Amniotic stem cell (primary cell): ENCODE measurements at places on chromosomes 1 and 21.

GRCh38 chr1:117651616-117652015 is 45.8 kb downstream of the TENT5C start:
- no peak for DNase-seq

DNA sequence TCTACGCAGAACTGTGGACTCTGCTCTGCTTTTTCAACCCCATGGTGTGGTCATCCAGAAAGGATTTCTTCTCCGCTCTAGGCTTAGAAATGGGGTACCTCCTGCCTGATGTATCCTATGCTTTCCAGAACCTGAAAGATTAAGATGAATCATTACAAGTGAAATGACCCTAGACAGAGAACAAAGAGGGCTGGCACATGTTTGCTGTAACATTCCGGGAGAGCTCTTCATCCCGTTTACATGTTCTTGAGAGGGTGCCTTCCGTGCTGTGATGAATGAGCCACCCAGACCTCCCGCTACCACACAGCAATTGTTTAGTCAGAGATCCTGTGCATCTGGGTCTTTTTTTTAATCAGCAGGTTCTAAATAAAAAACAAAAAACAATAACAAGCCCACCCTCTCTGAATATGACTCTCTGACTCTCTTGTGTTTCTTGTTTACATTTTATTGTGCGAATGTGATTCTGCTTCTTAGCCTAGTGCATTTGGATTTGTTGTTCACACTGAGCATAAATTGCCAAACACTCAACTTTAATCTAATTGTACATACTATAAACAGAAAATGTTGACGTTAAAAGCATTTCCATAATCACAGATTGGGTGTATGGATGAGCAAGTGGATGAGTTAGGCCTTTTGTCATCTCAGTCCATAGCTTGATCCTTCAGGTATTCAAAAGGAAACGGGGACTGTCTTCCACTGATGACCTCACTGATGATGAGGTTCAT is 87.1 kb downstream of the GPR88 start:
- DNase-seq, result no peak

- no peak for DNase-seq
Measured at GRCh38 chr1:203147376-203147775, 19.9 kb downstream of the ADORA1 start.

- no peak for DNase-seq
Measured at GRCh38 chr21:43741423-43742096, 22.6 kb downstream of the PDXK start.

GRCh38 chr1:25549273-25550154 is 6.1 kb downstream of the LDLRAP1 start:
- DNase-seq, result no peak

DNA sequence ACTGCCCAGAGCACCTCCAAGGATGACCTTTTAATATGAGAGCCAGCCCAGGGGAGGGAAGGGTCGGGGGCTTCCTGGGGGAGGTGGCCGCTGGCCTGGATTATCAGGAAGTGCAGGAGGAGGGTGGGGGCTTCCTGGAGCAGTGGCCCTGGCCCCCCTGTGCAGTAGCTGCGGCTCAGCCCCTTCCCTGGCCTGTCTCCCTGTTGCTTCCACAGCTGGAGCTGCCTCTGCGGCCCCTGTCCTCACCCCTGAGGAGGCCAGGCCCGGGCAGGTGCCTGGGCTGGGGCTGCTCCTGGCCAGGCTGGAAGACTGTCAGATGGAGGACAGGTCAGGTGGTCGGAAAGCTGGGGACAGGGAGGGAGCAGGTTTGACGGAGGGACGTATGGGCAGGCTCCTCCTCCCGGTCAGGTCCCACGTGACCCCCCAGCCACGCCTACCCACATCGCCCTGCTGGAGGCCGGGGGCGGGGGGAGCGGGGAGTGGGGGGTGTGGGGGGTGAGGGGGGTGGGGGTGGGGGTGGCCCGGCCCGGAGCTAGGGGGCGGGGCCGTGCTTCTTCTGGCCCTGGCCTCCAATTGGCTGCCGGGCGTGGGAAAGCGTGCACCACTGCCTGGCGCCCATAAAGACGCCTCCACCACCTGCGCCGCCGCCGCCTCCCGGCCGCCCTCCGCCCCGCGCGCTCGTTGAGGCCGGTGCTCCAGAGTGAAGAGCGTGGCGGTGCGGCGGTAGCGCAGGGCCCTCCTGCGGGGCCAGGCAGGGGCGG is 10.2 kb upstream of the TNFRSF14 start:
- DNase-seq, result peak; percentile 22

- DNase-seq, result no peak
Measured at GRCh38 chr21:46294647-46295176, 8.6 kb downstream of the YBEY start.

GRCh38 chr1:29732453-29732852 is 496.1 kb downstream of the PTPRU start:
- no peak for DNase-seq

DNA sequence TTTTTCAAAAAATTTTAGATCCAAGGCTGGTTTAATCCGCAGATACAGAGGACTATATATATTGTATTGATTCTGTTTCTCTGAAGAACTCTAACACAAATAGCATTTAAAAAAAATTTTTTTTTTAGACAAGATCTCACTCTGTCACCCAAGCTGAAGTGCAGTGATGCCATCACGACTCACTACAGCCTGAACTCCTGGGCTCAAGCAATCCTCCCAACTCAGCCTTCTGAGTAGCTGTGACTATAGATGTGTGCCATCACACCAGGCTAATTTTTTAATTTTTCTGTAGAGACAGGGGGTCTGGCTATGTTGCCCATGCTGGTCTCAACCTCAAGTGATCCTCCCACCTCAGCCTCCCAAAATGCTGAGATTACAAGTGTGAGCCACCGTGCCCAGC is 3.0 kb downstream of the ANKRD45 start:
- no peak for DNase-seq

- DNase-seq, result no peak
Measured at GRCh38 chr1:210627755-210628154, 299.1 kb downstream of the HHAT start.

DNA sequence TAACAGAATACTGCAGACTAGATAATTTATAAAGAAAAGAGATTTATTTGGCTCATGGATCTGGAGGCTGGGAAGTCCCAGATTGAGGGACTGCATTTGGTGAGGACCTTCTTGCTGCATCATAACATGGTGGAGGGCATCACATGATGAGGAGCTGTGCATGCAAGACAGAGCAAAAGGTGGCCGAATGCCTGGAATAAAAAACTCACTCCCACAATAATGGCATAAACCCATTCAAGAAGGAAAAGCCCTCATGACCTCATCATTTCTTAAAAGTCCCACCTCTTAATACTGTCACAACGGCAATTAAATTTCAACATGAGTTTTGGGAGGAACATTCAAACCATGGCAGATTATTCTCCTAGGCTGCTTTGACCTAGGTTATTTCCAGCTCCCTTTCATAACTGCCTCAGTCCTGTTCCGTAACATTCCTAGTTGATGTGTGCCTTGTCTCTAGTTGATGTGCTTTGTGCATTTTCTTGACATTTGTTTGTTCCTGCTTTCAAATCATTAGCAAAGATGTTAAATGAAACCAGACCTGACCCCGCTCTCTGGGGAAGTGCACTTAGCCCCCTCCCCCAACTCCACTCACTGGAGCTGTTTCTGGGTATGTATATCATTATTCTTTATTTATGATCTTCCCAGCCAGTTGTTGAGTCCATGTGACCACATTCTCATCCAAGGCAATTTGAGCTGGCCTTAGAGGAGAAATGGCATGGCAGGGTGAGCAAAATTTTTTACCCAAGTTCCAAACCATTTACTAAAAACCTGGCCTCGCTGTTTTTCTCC is 148.5 kb downstream of the GDAP2 start:
- no peak for DNase-seq

DNA sequence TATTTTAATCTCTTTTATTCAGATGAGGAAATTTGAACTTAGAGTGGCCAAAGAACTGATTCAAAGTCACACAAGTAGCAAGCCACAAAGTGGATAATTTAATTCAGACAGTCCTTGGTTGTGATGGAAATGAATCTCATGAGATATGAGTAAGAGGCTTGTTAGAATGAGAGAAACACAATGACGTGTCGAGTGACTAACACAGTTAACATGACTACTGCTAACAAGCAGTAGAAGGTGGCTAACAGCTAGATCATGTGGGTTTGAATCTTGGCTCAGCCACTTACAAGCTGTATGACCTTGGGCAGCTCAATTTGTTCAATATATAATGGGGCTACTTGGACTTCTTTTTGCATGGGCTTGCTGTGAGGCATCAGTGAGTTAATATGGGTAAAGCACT is 104.5 kb upstream of the LMO4 start:
- DNase-seq, result peak; percentile 66

DNA sequence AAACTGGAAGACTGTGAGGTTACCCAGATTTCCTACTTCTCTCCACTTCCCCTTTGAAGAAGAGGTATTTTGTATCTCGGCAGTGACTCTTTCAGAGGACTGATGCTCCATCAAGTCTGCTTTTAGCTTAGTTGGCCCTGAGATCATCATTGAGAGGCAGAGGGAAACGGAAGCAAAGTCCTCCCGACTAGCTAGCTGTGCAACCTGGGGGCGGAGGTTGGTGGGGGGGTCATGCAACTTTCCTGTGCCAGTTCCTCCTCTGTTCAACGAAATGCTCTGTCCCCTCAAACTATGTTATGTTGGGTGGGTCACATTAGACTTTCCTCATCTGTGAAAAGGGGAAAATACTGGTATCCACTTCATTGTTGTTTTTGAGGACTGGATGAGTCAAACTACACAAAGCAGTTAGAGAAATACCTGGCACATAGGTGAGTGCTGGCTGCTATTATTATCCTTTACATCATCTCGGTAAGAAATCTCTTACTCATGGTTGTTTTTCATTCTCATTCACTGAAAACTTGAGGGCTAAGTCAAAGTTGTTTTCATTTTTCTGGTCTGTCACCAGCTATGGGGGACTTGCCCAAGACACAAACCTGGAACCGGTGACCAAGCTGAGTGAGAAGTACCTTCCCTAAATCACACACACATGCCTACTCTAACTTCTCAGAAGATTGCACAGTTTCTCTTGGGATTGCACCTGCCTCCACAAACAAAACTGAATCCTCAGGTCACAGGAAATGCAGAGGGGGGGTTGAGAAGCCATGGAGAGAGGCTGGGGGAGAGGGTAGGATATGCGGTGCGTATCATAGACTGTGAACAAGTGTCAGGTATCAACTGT is 83.3 kb downstream of the ABCA4 start:
- DNase-seq, result no peak

- DNase-seq, result no peak
Measured at GRCh38 chr1:111882559-111882958, 106.9 kb downstream of the KCND3 start.

GRCh38 chr1:156481527-156481926 is 19.0 kb downstream of the MEF2D start:
- DNase-seq, result no peak

DNA sequence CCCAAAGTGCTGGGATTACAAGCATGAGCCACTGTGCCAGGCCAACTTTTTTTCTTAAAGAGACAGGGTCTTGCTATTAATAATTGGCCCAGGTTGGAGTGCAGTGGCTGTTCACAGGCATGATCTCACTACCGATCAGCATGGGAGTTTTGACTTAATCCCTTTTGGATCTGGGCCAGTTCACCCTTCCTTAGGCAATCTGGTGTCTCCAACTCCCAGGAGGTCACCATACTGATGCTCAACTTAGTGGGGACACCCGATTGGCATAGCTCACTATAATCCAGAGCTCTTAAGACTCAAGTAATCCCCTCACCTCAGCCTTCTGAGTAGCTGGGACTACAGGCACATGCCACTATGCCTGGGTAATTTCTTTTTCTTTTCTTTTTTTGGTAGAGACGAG is 64.2 kb upstream of the SCYL3 start:
- no peak for DNase-seq

GRCh38 chr1:7899741-7900140 is 40.9 kb downstream of the TNFRSF9 start:
- DNase-seq, result no peak

- peak; percentile 6 for DNase-seq
Measured at GRCh38 chr1:190328361-190328760, 149.3 kb downstream of the BRINP3 start.

GRCh38 chr1:224696891-224697765 is 81.0 kb downstream of the CNIH3 start:
- no peak for DNase-seq

DNA sequence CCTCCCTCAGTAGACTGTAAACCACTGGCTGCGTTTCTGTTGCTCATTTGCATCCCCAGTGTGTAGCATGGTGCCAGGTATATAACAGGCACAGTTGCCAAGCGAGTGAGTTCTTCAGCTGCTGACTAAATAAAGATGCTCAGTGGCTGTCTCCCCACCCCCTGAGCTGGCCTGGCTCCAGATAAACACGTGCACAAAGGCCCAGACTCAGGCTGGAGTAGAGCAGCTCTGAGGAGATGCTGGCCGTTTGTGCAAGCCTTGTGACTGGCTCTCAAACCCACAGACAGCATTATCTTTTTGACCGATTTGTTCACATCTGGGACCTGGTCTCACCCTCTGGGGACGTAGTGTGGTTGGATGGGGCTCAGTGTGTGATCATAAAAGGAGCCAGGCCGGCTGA is 7.1 kb downstream of the CHRNB2 start:
- DNase-seq, result no peak

GRCh38 chr1:203127666-203128430 is at the start of gene ADORA1:
Gene ADORA1 (plus strand): TSS chr1:203127726. CDS start chr1:203128842, 1,116 bp downstream.
- DNase-seq, result peak; percentile 42

DNA sequence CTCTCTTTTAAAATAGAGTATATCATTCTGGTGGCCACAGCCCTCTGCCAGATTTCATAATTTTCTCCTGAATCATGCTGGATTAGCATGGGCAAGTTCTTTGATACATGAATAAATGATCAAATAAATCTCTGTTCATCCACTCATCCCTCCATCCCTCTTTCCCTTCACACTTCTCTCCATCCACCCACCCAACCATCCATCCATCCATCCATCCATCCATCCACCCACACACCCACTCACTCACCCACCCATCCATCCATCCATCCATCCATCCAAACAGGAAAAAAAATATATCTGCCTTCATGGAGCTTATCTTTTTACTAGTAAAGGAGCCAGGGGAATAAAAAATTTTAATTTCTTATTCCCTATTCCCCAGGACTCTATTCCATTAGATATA is 49.3 kb downstream of the URB2 start:
- DNase-seq, result no peak

DNA sequence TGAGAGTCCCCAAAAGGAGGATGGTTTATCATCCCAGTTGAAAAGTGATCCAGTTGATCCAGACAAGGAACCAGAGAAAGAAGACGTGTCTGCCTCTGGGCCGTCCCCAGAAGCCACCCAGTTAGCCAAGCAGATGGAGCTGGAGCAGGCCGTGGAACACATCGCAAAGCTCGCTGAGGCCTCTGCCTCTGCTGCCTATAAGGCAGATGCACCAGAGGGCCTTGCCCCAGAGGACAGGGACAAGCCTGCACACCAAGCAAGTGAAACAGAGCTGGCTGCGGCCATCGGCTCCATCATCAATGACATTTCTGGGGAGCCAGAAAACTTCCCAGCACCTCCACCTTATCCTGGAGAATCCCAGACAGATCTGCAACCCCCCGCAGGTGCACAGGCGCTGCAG is 43.3 kb downstream of the ZBTB17 start:
- DNase-seq, result no peak

DNA sequence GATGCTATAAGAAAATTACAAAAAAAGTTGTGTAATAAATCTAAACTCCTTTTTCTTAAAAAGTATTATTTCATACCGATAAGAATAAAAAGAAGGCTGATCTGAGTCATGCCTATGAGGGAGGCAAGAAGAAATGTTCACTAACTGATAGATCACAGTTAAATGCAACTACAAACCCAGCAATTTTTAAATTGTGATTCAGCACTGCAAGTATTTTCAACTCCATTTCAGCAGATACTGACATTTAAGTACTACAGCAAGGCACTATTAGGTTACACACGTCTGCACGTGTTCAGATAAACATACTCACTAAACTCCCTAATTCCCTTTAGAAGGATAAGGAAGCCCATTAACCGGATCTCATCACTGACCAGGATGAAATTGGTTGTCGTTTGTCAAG is 213.3 kb upstream of the ZRANB2 start:
- no peak for DNase-seq
